SK-N-SH (cell line): ENCODE measurements at places on chromosomes 13 and 19. TPM values are rescaled to one million over a fixed set of nuclear protein-coding genes. Genes with fewer than 3 reads are reported as not detected.
A peak's percentile ranks its signal among the peaks of the same experiment; 100 is the strongest.

DNA sequence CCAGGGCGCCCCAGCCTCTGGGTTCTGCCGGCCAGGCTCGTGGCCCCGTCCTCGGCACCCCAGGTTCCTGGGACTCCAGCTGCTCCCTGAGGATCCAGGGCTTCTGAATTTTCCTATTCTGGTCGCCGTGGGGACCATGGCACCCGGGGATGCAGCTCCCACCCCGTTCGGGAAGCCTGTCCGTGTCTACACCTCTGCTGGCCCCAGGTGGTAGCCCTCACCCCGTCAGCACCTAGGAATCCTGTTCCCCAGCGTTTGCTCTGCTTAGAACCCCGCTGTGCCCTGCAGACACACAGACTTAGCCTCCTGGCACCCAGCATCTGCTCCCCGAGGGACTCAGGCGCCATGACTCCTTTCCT is 960 bp downstream of the PPFIA3 start:
- DNase-seq: no peak

THSD1 gene
- polyA plus RNA-seq: 8.9 and 10.1 TPM in 2 replicates

GRCh38 chr19:29552454-29553280 is 26.9 kb downstream of the VSTM2B start:
- no peak for DNase-seq

SBK2 gene
- polyA plus RNA-seq: 0.20 and 0.28 TPM in 2 replicates

GRCh38 chr19:3710265-3710812 is 2.2 kb downstream of the TJP3 start:
- peak; percentile 20 for DNase-seq

NAPSA gene
- polyA plus RNA-seq: 0.43 and 0.76 TPM in 2 replicates

DNA sequence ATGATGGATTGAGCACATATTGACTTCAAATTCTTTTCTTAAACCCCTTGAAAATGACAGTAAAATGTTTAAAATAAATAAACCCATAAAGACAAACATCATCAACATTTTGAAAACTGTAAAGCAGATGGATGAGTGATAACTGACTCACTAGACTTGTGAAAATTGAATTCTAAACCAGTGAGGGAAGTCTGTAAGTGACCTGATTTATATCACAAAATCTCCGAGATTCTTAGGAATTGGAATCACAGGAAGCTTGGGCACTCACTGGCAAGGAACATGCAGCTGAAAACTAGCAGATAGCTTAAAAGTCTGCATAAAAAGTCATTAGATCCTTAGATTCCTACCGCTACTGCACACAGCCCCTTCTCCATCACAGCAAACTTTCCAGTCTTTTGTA is 51.3 kb upstream of the TSC22D1 start:
- no peak for DNase-seq
